A549 treated with Hydrocortisone at 1 μM for 4 hours (cell line): ENCODE measurements at places on chromosomes 5 and 9. TPM values are rescaled to one million over a fixed set of nuclear protein-coding genes. Genes with fewer than 3 reads are reported as not detected.

Gene INIP
- total RNA-seq = 15.0 to 20.0 TPM (median 16.7 TPM) in 5 replicates

Gene TRPM6
- total RNA-seq = 1.7 to 2.5 TPM (median 1.8 TPM) in 5 replicates

Gene TEK
- total RNA-seq = 0.09 to 0.15 TPM (median 0.12 TPM) in 5 replicates

Gene RNF14
- 50.3 to 85.7 TPM (median 65.0 TPM) in 5 replicates for total RNA-seq

Gene SH3PXD2B
- 15.3 to 20.0 TPM (median 18.8 TPM) in 5 replicates for total RNA-seq

Gene CCDC180
- total RNA-seq = 0.48 to 1.2 TPM (median 0.82 TPM) in 5 replicates

Gene CSF1R
- 0.10 to 0.23 TPM (median 0.20 TPM) in 5 replicates for total RNA-seq

Gene DNAJC18
- total RNA-seq = 4.8 to 8.2 TPM (median 8.1 TPM) in 5 replicates

Gene SLC25A2
- total RNA-seq = not detected in 5 replicates

Gene CD180
- 0.01 TPM in 1 of 5 replicates, not detected in the others for total RNA-seq

Gene TMEM252
- total RNA-seq = not detected in 5 replicates

Gene KIF20A
- total RNA-seq = 39.4 to 57.5 TPM (median 43.3 TPM) in 5 replicates

Gene RUSC2
- total RNA-seq = 29.7 to 32.8 TPM (median 31.1 TPM) in 5 replicates

Gene PHF24
- 0.09 to 0.31 TPM (median 0.14 TPM) in 5 replicates for total RNA-seq

Gene C8G
- 0.62 to 1.7 TPM (median 1.2 TPM) in 5 replicates for total RNA-seq

Gene SLC36A2
- not detected in 5 replicates for total RNA-seq

Gene ALDH7A1
- total RNA-seq = 70.1 to 76.7 TPM (median 72.0 TPM) in 5 replicates

Gene GALNT10
- total RNA-seq = 71.2 to 111 TPM (median 85.4 TPM) in 5 replicates

Gene PCDHGC4
- not detected in 5 replicates for total RNA-seq

Gene CCDC69
- 1.3 to 1.8 TPM (median 1.3 TPM) in 5 replicates for total RNA-seq

Gene COL15A1
- total RNA-seq = 0.56 to 0.66 TPM (median 0.63 TPM) in 5 replicates

Gene CTNNAL1
- 44.7 to 57.0 TPM (median 53.3 TPM) in 5 replicates for total RNA-seq
